Pons (tissue), 1 donor: ENCODE measurements at places on chromosomes 4 and X.

DNA sequence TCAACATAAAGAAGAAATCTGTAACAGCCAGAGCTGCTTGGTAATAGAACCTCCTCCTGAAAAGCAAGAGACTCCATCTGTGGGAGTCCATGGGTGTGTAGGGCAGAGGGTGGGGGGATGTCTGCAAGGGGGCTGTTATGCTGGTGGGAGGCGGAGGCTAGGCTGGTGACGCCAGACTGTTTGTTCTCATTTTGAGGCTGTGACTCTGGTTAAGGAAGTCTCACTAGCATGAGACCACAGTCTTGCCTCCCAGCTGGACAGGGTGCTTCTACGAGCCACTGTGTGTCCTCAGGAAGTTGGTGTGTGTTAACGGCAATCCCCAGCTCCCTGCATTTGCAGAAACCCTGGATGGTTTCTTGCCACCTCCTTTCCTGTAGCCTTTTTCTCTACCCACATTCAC lies 79.8 kb downstream of the NSUN7 start:
- no peak for DNase-seq

- DNase-seq, result no peak
Observed at GRCh38 chrX:117508021-117508420, 608.6 kb downstream of the KLHL13 start.

GRCh38 chr4:152810715-152811287 lies 31.0 kb downstream of the ARFIP1 start:
- no peak for DNase-seq

- DNase-seq, result no peak
Observed at GRCh38 chrX:147847999-147848398, 63.7 kb upstream of the FMR1 start.
